ENCODE measurements at places on chromosomes 12 and 14.

GRCh38 chr12:129494766-129495165 lies 409.1 kb downstream of the TMEM132D start:
- DNase-seq = no peak

DNA sequence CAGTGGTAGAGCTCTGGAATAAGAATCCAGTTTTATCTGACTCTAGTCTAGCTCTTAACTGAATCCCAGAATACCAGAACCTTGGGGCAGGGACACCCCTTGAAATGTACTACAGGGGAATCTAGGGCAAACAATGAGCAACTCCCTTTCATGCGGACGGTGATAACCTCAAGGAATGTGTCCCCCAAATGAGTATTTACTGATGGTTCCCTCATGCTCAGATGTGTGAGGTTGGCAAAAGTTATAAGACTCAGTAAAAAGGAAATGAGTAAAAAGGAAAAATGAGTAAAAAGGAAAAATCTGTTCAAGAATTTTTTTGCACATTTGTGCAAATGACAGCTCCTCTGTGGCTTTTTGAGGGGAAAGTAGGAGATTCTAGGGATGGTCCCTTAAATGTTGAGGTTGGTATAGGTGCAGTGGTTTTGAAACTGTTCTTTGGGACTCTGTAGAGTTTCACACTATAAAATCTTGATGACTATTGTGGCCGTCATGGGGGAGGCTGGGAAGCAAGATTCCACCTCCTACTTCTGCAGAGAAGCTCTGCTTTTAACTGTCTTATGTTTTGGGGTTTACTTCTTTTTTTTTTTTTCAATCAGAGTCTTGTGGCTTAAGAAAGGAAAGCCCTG lies 58.6 kb downstream of the NRXN3 start:
- DNase-seq = no peak

DNA sequence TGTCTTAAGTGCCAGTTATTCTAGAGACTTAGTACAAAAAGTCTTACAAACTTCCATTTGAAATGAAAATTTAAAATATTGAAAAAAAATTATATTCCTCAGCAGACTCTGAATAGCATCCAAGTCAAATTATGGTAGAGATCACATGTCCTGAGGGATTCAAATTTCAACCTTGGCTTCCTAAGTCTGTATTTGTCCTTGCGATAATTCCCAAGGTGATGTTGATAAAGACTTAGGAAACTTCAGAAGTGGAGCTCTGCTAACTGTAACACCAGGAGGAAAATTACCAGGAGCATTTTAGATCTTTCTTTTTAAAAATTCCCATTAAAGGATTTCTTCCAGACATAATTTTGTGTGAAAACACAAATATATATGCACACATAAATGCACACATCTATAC lies 178.3 kb downstream of the IPO8 start:
- no peak for DNase-seq

GRCh38 chr12:108589840-108590229 lies 8.0 kb downstream of the TMEM119 start:
- DNase-seq = no peak

All from RWPE2 (cell line).